Suppressor macrophage treated with lipopolysaccharide for 1 hour (primary cell): ENCODE measurements at places on chromosomes 6 and 20.

GRCh38 chr20:7657569-7657968 is 282.7 kb downstream of the HAO1 start:
- DNase-seq: no peak

GRCh38 chr6:135534773-135535380 is 37.3 kb upstream of the AHI1 start:
- DNase-seq: no peak

DNA sequence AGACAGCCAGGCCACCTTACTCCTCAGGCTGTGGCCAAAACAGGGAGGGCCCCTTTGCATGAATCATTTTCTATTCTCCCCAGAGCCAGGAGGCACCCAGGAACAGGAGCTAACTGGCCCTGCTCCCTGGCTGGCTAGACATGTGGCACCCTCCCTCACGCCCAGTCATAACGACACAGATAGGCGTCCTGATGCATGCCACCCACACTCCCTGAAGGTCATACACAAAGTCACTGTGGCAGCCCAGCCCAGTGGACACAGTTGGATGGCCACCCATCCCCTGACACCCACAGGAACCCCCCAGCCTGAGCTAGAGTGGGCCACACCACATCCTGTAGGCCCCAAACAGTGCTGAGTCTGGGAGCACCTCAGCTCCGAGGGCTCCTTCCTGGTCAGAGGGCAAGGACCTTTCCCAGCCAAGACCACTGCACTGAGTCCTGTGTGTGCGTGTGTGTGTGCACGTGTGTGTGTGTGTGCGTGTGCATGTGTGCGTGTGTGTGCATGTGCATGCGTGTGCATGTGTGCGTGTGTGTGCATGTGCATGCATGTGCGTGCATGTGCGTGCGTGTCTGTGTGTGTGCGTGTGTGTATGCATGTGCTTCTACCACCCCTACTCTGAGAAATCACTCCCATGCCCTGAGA is 21.6 kb downstream of the TFEB start:
- DNase-seq: no peak

- DNase-seq: no peak
These were observed 32.7 kb downstream of the ACSS1 start for GRCh38 chr20:25025091-25025861.

GRCh38 chr6:143965503-143966171 is 42.4 kb downstream of the PLAGL1 start:
- DNase-seq: peak; percentile 50

DNA sequence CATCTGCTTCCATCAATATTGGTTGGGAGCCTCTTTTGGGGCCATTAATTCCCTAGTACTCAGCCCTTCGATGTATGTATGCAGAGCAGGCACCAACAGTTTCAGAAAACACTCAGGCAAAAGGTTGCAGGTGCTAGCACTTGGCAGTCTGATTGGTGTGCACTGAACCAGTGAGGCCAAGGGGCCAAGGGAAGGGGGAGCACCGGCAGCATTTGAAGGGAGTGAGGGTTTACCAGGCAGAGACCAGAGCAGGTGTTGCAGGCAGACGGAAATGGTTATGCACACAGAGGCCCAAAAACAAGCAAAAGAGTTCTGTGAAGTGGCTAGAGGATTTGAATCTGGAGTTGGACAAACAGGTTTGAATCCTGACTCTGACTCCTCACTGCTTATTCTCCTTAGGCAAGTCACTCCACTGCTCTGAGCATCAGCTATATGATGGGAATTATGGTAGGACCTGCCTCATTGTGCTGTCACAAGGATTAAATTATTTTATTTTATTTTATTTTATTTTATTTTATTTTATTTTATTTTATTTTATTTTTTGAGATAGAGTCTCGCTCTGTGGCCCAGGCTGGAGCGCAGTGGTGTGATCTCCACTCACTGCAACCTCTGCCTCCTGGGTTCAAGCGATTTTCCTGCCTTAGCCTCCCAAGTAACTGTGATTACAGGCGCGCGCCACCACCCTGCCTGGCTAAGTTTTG is 58.1 kb upstream of the SHLD1 start:
- DNase-seq: no peak

DNA sequence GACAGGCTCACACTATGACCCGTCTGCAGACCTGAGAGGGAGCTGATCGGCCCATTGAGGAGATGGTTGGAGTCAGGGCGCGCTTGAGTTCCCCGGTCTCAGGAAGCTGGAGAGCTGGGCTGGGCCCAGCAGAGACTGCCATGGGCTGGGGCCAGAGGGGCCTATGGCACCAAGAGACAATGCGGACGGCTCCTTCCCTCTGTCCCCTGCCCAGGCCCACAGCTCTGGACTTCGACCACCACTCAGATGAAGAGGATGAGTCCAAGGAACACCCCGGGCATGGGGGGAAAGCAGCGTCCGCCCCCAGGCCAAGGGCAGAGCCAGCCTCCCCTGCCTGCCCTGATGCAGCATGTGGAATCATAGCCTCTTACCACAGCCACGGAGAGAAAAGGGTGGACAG is 40.2 kb upstream of the PHACTR3 start:
- no peak for DNase-seq

DNA sequence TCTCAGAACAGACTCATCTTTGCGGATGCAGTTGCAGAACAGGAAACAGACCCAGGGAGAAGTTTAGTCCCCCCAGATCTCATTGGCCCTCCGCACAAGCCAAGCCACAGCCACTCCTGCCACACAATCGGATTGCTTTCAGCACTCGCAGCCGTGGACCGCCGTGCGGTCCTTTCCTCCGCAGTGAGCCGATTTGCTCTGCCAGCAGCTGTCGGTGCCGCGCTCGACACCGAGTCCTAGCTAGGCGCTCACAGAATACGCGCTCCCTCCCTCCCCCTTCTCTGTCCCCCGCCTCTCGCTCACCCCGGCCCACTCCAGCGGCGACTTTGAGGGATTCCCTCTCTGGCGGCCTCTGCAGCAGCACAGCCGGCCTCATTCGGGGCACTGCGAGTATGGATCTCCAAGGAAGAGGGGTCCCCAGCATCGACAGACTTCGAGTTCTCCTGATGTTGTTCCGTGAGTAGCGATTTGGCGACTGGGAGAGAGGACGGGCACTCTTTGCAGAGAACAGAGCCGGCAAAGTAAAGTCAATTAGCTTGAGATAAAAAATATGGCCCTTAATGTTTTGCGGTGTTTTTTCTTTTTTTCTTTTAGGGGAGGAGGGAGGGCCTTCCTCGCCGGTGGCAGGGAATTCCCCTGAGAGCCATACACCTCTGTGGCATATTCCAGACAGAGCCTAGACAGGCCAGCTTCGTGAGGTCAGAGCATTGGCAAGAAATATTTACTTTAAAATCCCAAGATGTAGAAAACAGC is at the start of gene LAMP5:
Gene LAMP5, plus strand, starts transcription at position 130 of the 753 bp plus-strand sequence. Its CDS starts 263 bp downstream, at position 393.
- DNase-seq: peak; percentile 47

DNA sequence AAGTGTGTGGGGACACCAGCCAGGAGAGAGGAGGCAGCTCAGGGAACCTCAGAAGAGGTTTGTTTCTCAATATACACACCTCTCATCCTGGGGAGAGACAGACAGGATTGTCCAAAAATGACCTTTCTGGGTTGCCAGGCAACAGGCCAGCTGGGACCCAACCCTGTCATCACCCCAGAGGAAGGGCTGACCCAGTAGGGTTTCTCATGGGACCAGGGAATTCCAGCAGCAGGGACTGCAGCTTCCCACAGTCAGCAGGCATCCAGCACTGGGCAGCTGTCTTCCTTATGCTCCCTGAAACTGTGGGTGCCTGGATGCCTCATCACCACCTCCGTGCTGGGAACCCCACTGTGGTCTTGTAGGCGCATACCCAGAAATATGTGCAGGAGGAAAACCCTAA is 1.3 kb downstream of the C20orf202 start:
- no peak for DNase-seq

- peak; percentile 99 for DNase-seq
These were observed 639 bp upstream of the ZNF335 start for GRCh38 chr20:45972500-45973183.

DNA sequence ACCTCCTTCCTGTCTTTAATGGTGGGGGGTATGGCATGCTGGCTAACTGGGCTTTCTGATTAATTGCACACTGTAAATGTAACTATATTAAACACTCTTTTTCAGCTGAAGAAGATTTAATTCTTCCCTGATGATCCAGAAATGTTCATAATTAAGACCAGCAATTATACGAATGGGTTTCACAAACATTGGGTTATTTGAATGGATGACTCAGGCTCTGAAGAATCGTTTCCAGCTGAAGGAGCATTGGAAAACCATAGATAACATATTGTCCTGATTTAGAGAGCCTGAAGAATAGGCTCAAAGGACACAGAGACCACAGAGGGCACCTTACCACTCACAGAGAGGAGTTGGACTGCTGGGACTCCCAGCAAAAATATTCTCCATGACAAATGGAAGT is 130.7 kb upstream of the SSTR4 start:
- no peak for DNase-seq

DNA sequence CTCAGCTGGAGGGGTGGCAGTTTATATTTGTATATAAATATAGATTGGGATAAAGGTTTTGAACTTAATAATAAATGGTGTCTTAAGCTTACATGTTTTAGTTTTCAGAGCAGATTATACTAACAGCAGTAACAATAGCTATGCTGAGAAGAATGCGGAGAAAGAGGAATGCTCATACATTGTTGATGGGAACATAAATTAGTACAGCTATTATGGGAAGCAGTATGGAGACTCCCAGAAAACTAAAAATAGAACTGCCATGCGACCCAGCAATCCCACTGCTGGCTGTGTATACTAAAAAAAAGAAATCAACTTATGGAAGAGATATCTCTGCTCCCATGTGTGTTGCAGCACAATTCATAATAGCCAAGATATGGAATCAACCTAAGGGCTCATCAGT is 127.9 kb downstream of the BCKDHB start:
- DNase-seq: no peak

DNA sequence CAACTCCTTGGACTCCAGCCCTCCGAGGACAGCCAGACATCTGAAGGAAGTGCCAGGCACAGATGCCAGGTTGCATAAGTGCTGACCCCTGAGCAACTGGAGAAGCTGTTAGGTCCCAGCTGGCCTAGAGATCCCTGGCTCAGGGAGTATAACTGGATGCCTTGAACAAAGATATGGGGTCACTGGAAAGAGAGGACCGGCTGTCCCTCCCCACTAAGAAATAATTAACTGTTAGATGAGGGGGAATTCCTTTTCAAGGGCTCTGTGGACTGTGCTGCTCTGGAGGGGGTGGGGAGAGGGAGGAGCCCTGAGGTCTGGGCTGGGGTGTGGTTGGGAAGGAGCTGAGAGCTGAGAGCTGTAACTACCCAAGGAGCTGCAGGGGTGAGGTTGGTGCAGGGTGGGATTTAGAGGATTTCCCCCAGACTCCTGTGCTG is 39.6 kb downstream of the HLA-F start:
- no peak for DNase-seq

DNA sequence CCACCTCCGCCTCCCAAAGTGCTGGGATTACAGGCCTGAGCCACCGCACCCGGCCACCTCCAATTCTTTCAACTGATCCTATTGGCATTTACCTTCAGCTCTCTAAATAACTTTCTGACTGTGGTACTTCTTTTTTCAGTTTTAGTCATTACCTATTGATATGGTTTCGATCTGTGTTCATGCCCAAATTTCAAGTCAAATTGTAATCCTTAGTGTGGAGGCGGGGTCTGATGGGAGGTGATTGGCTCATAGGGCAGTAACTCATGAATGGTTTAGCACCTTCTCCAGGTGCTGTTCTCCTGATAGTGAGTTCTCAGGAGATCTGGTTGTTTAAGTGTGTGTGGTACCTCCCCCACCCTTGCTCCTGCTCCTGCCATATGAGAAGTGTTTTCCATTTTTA is 140.9 kb downstream of the LPA start:
- no peak for DNase-seq

DNA sequence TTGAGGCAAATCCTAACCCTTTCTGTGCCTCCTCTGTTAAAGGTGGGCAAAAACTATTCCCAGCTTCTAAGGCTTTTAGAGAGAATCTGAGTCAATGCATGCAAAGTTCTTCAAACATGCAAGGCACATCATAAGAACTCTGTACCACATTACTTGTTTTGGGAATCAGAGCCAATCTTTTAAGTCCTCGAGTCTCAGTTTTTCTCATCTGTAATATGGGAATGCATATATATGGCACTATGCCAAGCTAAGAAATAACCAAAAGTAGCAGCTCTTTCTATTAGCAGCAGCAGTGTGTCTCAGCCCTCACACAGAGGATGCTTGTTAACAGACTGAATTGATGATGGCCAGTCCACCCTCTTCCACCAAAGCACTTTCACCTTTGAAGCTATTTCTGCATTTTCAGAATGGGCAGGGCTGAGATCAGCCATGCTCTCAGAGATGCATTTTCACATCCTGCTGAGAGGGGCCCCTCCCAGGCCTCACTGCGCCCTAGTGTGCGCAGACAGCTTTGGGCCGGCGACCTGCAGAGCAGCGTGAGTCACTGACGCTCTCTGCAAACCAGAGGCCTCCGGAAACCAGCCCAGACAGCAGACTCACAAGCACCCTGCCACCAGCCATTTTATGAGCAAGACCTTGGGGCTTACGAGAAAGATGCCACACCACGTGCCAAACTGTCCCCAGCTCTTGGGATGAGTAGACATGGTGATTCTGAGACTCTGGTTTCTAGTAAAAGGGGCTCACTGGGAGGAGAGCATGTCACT is 138.0 kb downstream of the NFATC2 start:
- DNase-seq: no peak

DNA sequence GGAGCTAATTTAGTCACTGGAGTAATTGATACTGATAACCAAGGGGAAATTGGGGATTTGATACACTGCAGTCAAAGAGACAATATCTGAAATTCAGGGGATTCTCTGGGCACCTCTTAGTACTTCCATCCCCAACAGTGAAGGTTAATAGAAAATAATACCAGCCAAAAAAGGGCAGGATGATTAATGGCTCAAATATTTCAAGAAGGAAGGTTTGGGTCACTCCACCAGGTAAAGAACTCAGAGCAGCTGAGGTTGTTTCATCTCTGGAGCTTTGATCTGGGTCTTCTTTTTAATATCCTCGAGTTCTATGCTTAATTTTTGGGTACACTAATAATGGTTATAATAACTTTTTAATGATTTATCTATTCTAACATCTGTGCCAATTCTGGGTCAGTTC is 70.8 kb downstream of the CDKAL1 start:
- DNase-seq: no peak

DNA sequence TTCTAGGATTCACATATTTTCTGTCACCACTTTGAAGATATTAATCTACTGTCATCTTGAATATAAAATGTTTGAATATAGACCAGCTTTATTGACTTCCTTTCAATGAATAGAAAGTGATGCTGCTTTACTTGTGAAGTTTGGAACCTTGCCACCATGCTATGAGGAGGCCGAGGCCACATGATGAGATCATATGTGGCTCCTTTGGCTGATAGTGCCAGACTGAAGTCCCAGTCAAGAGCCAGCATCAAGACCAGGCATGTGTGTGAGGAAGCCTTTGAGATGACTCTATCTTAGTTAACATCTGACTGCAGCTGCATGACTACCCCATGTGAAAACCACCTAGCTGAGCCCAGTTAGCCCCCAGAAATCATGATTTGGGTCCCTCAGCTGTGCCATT is 169.5 kb downstream of the OTOR start:
- no peak for DNase-seq

- DNase-seq: no peak
These were observed 8.3 kb downstream of the HSPA12B start for GRCh38 chr20:3740615-3741301.

- DNase-seq: no peak
These were observed 618.0 kb downstream of the CDH26 start for GRCh38 chr20:60576236-60576635.

GRCh38 chr6:24940311-24940917 is 4.7 kb upstream of the RIPOR2 start:
- DNase-seq: peak; percentile 36
